Activated T-cell treated with anti-CD3 and anti-CD28 coated beads, Interleukin-2, amount 50 U/mL, for 4 hours (primary cell): ENCODE measurements at places on chromosomes 1 and 21. TPM values are rescaled to one million over a fixed set of nuclear protein-coding genes. Genes with fewer than 3 reads are reported as not detected.

MAP3K7CL gene
- 1.3 TPM for total RNA-seq

DCST2 gene
- total RNA-seq: not detected

ISG15 gene
- 22.9 TPM for total RNA-seq

NFASC gene
- total RNA-seq: 0.41 TPM

ANXA9 gene
- total RNA-seq: not detected

PCP4L1 gene
- not detected for total RNA-seq

FMOD gene
- 0.19 TPM for total RNA-seq

PDC gene
- not detected for total RNA-seq

MPL gene
- total RNA-seq: not detected

TAL1 gene
- 0.05 TPM for total RNA-seq

CD101 gene
- total RNA-seq: 1.2 TPM

SLX9 gene
- total RNA-seq: 100 TPM

DNA sequence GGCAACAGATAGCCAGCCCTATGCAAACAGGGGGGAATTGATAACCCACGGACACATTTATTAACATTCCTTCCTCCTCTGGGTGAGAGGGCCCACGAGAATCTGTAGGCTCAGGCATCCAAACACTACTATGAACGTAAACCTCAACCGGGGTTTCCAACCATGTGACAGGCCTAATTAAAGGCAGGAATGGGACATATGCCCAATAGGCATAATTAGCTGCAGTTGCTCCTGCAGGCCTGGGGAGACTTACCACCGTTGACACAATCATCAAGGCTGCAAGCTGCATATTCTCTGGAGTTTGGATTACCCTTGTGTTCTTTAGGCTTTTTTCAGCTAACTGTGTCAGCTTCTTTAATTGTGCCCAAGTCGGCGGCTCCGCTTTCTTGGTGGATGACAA is 22.2 kb upstream of the GBP1 start:
- DNase-seq: no peak

DNA sequence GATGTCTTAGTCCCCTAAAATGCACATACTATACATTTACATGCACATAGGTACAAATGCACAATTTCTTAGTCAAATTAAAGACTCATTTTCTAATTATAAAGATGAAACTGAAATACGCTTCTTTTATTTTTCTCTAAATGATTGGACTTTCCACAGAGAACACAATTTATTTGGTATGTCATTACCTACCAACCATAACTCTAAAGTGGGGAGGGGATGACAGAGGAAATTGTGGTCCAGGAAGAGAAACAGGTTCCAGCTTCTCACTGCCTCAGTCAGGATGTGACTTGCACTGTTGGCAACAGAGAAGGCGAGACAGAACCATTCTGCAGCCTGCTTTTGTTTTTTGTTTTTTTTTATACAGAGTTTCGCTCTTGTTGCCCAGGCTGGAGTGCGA is 1189.2 kb downstream of the PLA2G4A start:
- no peak for DNase-seq

DNA sequence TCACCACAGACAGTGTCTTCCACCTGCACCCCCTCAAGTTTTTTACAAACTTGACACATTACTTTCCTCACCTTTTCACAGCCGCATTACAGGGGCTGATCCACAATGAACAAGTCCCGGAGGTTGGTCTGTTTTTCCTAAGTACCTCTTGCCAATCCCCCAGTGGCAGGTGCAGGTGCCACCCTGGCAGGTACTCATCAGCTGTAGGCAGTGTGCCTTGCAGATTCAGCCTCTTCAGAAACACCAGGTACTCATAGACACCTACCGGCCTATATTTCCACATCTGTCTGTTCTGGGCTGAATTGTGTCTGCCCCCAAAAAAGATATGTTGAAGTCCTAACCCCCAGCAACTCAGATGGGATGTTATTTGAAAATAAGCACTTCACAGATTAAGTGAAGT is 81.4 kb upstream of the CNIH3 start:
- no peak for DNase-seq

DNA sequence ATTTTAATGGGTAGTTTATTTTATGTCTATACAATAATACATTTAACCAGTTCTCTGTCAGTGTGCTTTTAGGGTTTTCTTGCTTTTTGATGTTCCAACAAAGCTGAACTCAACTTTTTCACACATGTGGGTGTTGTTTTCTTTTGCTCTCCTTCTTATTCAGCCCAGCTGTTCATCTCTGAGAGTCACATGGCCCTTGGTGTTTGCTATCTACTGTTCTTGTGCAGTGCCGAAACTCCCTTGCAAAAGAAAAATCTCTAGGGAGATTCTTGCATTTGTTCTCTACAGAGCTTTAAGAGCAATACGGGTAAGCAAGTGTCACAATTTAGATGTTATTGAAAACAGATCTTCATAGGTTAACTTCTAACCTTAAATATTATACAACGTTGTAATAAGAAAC is 281.1 kb upstream of the CXADR start:
- DNase-seq: no peak

DNA sequence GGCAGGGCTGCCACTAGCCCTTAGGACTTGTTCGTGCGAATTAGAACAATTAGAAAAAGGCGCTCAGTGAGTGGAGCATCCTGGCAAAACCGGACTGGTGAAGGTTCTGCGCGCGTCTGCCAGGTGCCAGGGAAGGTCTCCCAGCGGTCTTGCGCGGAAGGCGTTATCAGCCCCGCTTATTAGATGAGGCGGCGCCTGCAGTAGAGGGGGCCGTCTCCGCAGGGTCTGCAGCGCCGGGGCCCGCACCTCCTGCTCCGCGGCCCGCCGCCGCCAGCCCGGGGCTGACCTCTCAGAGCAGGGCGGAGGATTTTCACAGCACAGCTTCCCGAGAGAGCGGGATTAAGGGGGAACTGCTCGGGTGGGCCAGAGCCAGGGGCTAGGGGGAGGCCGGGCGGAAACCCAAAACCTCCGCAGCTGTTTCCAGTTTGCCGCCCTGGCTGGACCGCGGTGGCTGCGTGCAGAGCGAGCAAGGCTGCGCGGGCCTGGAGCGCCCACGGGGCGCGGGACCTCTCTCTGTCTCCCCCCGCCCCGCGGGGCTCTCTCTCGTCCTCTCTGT is 155.2 kb downstream of the FOXD2 start:
- no peak for DNase-seq

- DNase-seq: no peak
Observed at GRCh38 chr1:43705334-43705733, 2.0 kb upstream of the ST3GAL3 start.

- DNase-seq: no peak
Observed at GRCh38 chr1:57839067-57839466, 415.2 kb upstream of the DAB1 start.

DNA sequence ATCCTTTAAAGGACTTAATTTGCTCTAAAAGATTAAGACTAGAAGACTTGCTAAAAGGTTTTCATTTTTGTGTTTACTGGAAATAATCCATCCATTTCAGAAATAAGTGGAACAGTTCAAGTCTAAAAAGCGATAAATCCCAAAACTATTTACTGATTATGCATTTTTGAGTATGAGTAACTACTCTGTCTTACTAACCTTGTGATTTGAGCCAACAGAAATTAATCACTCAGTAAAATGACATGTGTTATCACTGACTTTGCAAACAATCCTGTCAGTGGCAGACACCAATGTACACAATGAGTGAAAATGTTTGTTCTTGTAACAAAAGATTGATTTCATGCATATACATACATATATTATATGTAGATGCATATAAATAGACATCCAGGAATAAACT is 218.0 kb downstream of the DENND1B start:
- no peak for DNase-seq

GRCh38 chr1:12402842-12403241 is 173.0 kb downstream of the VPS13D start:
- DNase-seq: no peak

DNA sequence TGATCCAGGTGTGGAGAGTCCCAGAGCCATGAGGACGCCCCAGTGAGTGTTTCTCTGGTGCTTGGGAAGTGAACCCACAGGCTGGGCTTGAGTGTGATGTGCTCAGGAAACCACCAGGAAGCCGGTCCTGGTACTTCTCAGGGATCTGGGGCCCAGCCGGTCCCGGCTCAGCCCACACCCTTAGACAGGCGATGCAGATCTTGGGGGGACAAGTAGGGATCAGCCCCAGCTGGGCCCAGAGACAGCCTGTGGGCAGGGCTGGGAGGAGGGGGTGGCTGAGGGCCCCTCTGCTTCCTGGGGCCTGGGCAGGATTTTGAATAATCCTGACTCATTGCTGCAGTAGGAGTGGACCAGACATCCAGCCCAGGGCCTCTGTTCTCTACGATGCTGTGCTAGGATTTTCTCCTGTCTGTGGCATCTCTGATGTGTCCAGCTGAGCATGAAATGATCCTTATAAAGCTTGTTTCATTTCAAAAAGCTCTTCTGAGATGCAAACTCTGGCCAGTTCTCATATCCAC is 698.0 kb downstream of the PTPRU start:
- DNase-seq: no peak

DNA sequence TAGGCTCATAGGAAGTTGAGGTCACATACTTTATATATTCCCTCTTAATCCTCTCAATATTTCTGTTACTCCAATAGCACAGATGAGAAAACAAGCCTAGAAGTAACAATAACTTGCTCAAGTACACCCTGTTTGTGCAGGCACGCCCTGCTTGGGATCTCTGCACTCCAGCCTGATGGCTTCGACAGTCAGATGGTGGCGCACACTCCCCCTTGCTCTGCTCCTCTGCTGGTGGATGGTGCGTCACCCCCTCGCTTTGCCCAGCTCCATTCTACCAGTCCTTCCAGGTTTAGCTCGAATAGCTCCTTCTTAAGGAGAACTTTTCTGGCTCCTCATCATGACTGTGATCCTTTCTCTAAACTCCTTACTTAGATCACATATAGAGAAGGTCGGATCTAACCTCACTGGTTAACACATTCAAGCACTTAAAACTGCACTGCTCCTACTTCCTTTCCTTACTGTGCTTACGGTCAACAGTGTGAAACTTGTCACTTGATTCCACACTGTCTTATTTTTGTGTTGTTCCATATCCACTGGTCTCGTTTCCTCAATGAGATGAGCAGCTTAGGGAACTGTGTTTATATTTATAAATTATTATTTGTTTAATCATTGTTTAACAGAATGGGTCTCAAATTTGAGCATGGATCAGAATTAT is 3.0 kb downstream of the TSPAN2 start:
- DNase-seq: no peak

DNA sequence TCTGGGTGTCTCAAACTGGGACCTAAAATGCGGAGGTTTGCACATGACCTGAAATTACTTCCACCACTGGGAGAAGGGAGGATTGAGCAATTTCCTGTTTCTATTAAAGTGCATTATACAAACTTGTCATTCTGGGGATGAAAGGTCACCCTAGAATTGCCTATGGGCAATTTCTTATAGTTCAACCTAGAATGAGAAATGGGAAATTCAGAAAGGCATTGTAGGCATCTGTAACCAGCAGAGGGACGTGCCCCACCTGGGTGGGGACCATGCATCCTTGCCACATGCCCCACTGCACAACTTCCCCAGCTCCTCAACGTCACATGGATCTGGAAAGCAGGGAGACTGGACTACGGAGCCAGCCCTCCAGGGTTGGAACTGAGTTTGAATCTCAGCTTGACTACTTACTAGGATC is 47.0 kb downstream of the MRPL39 start:
- DNase-seq: no peak

DNA sequence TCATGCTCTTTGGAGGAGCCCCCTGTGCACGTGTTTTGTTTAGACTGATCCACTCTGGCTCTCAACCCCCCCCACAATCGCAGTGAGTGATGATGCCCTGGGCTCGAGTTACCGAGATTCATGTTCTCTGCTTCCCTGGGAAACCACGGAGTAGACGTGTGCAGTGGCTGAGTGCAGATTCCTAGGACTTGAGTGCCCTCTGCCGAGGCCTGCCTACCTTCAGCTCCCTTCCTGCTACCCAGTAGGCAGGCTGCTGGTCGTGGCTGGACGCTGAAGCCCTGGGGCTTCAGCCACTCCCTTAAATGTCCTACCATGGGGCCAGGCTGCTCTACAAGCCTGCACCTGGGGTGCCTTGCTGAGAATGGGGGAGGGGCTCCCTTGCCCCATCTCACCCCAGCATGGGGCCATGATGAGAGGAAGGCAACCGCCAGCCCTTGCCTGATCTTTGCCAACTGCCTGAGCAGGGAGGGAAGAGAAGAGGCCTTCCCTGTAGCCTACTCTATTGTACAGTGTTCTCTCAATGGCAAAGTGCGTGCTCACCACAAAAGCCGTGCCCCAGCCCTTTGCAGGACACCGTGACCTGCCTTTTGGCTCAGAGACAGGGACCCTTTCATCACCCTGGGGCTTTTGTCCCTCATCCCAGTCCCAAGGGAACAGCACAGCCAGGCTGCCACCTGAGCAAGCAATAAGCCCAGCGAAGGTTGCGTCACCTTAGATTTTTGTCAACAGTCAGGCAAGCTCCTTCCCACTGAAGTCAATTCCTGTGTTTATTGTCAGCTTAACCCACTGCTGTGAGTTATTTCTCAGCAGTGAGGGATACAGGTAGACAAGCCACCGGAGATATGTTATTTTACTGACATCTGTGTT is 4.1 kb upstream of the GRIK3 start:
- DNase-seq: no peak

DNA sequence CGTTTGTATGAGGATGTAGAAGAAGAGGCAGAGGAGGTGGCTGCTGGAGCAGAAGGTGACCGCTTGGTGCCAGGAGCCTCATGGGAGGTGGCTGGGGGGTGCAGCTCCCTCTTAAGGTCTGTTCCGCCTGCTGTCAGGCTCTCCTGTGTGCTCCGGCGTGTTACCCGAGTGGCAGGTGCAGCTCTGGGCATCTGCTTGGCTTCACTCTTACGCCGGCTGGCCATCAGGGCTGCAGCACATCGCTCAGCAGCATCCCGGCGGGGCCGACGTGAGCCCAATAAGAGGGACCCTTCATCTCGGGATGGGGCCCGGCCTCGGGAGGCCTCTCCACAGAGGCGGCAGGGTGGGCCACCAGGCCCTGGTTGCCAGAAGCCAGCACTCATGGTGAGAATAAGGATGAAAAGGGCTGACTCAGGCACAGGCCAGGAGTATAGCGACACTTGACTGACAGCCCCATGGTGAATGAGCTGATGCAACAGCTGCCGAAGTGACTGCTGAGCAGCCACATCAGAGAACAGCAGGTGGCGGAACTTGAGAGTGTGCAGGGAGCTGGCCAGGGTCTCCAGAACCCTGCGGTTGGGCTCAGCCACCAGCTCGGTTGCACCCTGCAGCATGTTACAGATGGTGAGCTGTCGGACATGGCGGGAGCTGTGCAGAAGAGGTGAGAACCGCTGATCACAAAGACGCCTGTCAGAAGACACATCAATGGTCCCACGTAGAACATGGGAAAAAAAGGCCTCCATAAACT is 17.5 kb downstream of the LRRC41 start:
- DNase-seq: peak; percentile 21

DNA sequence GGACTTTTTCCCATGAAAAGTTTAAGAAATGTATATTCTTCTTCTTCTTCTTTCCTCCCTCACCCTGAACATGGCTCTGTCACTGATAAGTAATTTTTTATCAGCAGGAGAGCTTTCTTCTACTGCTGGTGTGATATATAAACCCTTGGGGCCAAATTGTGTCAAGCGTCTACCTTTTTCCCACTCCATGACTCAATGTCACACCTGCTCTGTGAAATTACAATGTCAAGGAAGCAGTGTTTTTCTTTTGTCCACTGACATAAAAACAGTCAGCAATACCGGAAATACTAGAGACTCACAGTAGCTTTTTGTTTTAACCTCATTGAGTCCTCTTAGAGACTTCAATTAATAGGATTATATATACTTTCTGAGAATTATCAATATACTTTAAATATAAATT is 416.2 kb upstream of the ADGRL4 start:
- DNase-seq: no peak

- DNase-seq: no peak
Observed at GRCh38 chr1:152546704-152547103, 19.9 kb downstream of the LCE3E start.

- no peak for DNase-seq
Observed at GRCh38 chr1:8427493-8427892, 109.6 kb downstream of the SLC45A1 start.

- no peak for DNase-seq
Observed at GRCh38 chr1:177032434-177032833, 132.1 kb downstream of the ASTN1 start.
